Stimulated activated CD4-positive, alpha-beta T cell treated with anti-CD3 and anti-CD28 coated beads, Interleukin-1b, Interleukin-23, amount 100 ng/mL, for 24 hours (primary cell): ENCODE measurements at places on chromosomes 7 and 10.

DNA sequence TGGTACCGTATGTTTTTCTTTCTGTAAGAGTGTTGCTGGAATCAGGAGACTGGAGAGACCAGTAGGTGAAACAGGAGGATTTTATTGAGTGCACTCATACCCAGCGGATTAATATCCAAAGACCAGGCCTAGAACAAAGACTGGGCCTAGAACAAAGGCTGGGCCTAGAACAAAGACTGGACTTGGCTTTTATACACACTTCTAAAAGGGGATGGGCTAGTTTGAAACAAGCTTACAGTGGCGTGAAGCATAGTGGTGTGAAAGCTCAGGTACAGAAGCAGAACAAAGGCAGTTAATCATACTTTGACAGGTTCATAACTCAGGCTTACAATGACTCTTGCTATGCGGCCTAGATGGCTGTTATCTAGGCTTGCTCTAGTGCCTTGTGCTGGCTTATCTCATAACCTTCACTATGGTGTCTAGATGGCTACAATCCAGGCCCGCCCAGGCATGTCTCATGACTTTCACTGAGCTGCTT is 67.7 kb downstream of the TRIM24 start:
- no peak for DNase-seq

- no peak for DNase-seq
Observed at GRCh38 chr10:128050121-128050516, 76.1 kb downstream of the MKI67 start.

- no peak for DNase-seq
Observed at GRCh38 chr7:2195400-2196246, 37.1 kb downstream of the MAD1L1 start.

GRCh38 chr7:132446260-132446659 is 130.0 kb downstream of the PLXNA4 start:
- no peak for DNase-seq

DNA sequence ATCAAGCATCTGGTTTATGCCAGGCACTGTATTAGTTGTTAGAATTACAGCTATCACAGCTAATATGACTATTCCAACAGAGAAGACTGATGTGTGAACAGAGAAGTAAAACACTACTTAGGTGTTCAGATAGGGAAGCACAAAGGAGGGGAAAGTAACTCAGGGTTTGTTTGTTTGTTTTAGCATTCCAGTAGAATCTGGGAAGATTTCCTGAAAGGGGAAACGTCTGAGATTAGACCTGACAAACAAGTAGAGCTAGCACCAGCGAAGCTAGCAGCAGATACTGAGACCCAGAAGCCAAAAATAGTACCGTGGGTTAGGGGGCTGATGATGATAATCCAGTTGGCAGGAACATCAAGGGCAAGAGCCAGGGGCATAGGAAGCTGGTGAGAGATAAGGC is 28.8 kb upstream of the KLHL7 start:
- DNase-seq = no peak

DNA sequence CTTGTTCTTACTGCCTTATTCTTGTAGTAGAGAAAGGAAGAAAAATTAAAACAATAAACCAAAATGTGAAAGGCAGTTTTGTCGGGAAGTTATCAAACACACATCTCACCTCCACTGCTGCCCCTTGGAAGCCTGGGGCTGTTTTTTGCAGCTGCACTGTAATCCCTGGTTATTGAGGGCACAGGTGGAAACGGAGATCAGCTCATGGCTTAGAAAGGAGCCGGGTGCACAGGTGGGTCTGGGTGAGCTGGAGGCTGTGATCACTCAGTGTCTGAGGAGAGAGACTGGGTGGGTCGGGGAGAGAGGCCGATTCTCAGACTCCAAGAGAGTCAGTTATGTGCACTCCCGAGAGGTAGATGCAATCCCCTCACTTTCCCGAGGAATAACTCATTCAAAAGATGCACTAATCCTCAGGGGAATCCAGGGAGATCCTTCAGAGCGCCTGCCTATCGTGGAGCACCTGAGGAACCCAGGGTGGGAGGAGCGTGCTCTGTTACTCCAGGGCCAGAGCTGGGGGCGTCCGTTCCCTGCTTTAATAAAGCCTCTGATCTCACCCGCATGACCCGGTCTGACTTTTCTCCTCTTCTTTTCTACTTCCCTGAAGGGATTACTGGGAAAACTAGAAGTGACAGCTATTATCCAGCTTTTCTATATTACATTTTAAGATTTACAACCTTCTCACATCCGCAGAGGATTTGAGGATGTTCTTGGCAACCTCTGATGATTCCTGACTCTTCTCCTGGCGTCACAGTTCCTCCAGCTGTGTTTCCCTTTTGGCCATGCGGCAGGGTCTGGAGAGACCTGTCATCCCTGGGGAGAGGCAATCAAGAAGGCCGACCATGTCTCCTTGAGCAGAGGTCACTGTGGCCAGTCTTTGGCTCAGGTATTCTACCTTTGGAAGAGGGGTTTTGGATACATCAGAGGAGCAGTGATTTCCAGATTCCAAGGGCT is 82.1 kb downstream of the CAMK1D start:
- no peak for DNase-seq

DNA sequence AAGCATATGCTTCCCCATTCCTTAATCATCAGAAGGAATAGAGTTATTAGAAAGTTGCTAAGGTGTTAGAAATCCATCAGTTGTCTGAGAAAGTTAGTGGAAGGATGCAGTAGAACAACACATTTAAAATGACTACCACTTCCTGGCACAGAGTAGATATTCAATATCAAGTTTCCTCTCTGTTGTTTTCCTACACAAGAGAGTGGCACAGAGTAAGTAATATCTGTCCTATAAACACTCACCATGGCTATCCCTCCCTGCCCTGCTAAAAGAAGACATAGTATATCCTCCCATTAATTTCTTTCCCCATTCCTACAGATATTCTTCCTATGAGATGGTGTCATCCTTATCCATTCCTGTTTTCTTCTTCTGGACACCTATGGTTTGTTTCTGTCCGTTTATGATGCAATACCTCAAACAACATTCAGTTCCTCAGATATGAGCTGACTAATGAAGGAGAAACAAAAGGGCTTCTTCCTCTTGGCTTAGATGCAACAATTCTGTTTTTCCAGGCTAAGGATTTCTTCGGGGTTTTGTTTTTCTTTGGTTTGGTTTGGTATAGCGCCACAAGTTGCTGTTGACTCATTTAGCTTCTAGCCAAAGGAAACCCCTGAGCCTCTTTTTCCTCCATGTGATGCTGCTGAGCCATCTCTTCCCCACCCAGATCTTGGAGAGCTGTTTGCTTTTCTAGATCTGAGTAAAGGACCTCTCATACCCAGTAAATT is 32.9 kb upstream of the BPGM start:
- DNase-seq = no peak

- DNase-seq = no peak
Observed at GRCh38 chr10:93991596-93992284, 2.0 kb upstream of the PLCE1 start.

GRCh38 chr7:42617071-42617765 is 294.7 kb downstream of the C7orf25 start:
- no peak for DNase-seq

GRCh38 chr7:68576366-68576765 is 1021.9 kb upstream of the AUTS2 start:
- no peak for DNase-seq

- no peak for DNase-seq
Observed at GRCh38 chr7:46812101-46812675, 769.7 kb downstream of the TNS3 start.

DNA sequence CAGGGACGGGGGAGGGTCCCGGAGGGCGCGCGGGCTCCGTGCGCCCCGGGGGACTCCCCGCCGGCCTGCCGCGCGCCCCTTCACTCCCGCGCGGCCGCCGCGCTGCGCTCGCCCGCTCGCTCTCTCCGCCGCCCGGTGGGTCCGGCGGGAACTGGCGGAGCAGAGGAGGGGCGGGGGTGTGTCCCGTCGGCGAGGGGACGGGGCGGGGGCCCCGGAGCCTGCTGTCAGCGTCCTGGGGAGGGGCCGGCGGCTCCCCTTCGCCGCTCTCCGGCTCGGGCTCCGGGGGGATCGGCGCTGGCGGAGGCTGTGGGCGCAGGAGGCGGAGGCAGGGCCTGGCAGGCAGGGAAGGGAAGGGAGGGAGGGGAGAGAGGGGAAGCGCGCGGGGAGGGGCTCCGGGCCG is at the start of gene SH3PXD2A:
Gene SH3PXD2A (minus strand): TSS at position 153 of the 400 bp plus-strand sequence. CDS start 310 bp downstream, outside the sequence.
- no peak for DNase-seq
